ENCODE measurements at places on chromosomes 2 and 18. TPM values are rescaled to one million over a fixed set of nuclear protein-coding genes. Genes with fewer than 3 reads are reported as not detected.

GRCh38 chr2:81068144-81068543 lies 763.6 kb upstream of the LRRTM1 start:
- no peak for DNase-seq

- DNase-seq: no peak
Observed at GRCh38 chr2:126272401-126272800, 383.6 kb upstream of the GYPC start.

- DNase-seq: peak; percentile 76
Observed at GRCh38 chr18:59885579-59886163, 14.1 kb upstream of the PMAIP1 start.

Gene ICOS
- not detected for total RNA-seq

DNA sequence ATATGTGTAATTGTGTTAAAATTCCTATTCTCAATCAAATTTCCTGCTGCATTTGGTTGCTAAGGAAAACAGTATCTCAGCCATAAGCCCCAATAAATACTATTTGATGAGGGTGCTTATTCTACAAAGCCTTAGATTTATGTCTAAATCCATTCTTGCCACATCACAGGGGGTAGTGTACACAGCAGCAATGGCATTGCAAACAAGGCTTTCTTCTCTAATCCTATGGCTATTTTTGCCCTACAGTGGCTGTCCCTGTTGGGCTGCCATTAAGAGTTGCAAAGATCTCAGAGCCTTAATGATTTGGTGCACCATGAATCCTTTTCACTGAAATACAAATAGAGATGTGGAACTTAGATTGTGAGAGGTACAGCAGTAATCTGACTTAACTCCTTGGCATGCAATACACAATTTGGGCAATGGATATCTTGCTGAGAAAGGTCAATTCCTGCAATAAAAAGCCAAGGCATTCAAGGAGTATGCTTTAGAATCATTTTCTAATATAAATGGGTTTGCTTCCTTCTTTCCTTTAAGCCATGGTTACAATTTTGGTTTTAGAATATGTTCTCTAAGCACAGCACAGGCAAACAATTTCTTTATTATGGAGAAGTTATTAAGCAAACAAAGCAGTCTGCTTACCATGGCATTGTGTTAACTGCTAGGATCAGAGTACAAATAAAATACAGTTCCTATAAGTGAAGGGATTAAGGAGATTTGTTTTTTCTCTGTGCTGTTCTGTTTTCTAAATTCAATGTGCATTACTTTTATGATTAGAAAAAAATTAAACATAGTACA lies 69.8 kb upstream of the CD302 start:
- DNase-seq: no peak

DNA sequence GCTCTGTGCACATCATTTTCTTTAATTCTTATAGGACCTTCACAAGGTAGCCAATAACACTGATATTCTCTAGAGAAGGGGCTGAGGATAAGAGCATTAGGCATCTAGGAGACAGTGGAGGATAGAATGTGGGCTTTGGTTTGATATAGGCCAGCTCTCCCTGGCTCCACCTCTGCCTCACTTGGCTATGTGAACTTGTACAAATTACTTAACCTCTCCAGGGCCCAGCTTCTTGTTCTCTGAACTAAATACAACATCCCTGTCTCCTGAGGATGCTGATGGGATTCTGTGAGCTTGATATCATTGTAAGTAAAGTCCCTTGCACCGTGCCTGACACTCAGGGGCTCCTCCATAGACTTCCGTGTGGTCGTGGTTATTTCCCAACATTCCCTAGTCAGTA lies 87.3 kb downstream of the ACOXL start:
- DNase-seq: no peak

Gene HOXD13
- 3.1 TPM for total RNA-seq

Gene ESPNL
- total RNA-seq: not detected

Gene SRD5A2
- not detected for total RNA-seq

DNA sequence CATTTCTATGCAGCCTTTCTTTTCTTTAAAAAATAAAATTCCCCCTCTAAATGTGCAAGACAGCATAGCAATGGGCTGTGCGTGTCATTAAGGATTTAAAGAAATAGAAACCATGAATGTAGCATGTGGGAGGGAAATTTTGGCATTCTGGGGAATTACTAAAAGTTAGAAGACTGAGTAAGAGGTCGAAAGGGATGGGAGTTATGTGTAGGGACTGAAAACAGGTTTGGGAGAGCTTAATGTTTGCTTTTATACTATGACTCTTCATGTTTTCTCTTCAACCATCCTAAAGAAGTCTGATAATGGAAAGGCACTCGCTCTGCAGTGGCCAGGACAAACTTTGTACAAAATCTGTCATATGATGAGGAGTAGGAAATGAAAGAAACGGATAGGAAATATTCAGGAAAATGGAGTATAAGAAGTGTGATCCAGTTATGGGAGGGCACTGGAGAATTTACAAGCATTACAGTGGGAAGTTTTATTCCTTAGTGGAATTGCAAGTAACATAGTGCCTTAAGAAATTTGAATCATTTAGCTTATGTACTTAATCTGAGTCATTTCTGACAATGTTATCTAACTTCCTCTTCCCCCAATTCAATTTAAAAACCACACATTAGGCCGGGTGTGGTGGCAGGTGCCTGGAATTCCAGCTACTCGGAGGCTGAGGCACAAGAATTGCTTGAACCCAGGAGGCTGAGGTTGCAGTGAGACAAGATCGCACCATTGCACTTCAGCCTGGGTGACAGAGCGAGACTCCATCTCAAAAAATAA lies 20.6 kb downstream of the TMEM87B start:
- no peak for DNase-seq

Gene ZSWIM2
- not detected for total RNA-seq

DNA sequence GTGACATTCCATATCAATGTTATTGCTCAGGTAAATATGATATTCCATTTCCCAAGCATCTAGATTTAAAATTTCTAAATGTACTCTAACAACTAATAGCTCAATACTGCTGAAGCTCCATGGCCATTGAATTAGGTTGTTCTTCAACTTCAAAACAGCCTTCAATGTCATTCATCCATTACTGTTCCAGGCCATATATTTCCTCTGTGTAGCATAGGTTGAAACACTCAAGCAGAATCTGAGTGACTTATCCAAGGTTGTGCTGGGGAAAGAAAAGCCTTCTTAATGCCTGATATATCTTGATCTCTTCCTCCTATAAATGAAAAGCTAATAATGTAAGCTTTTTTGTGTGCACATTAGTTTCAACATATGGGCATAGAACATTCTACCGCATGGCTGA lies 142.1 kb upstream of the ARL4C start:
- no peak for DNase-seq

DNA sequence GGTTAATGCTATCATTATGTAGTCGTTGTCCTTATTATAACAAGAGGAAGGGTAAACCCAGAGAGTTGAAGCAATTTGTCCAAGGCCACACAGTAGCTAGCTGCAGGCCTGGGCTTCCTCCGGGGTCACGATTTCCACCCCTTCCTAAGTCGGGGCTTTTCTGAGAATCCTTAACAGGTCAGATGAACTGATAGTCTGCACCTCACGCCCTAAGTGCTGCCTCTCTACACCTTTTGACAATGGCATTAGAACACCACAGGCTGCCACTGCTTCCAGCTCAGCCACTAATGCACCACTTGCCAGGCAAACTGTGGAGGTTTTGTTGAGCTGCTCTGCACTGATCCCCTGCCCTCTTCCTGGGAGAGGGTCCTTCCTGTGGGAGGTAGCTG lies 37.7 kb downstream of the FOSL2 start:
- DNase-seq: no peak

DNA sequence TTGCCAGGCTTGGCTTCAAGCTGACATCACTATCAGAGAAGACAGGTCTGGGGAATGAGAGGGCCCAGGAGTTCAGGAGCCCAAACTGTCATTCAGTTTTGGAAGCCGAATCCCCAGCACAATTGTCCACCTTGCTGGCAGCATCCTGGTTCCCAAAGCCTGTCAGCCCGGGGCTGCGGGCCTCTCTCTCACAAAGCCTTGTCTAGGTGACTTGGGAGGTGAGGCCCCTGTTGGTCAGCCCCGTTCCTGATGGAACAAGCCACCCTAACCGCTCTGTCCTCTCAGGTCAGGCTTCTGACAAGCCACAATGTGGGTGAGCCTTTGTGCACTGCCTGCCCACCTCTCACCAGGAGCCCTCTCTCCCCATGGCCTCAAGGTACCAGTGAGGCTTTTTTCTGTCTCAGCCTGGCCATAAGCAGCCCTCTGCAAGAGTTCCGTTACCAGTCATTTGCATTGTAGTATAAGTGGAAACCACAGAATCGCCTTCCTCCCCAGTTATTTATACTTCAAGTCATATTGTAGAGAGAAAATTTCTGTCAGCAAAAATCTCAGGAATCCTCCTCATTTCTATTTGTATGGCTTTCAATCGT lies 100.6 kb downstream of the MSH2 start:
- no peak for DNase-seq

GRCh38 chr2:173656086-173656485 lies 301.4 kb downstream of the CDCA7 start:
- no peak for DNase-seq

DNA sequence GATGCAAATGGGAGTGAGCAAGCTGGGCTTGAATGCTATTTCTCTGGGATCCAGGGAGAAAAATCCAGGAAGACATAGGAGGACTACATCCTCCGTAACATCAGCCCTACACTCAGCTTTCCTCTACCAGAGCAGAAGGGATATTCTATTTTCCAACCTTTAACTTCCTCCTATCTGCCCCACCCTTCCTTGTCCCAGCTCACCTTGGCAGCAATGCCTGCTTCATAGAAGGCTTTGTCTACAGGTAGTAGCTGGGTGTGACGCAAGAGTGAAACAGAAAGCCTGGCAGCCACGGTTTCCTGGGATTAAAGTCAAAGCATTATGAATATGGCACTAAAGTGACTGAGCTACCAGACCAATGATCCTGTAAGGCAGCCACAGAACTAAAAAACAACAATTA lies 3.9 kb downstream of the KRTCAP3 start:
- DNase-seq: no peak

GRCh38 chr2:240226672-240227537 lies 86.4 kb upstream of the OTOS start:
- DNase-seq: no peak

DNA sequence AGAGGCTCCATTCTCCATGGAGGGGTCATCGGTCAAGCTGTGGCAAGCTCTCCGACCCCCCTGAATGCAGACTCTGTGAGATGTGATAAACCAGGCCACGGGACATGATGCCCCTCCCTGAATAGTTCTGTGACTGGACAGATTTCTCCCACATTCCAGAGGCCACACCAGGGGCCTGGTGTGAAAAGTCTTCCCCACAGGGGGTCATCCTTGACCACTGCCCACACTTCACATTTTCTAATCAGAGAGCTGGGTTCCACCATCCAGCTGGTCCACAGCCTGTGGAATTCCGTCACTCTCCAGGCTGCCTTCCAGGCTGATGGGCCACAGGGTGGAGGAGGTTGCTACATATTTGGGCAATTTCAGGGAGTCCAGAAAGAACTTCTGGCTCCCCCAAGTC lies 51.3 kb upstream of the CYRIA start:
- no peak for DNase-seq

DNA sequence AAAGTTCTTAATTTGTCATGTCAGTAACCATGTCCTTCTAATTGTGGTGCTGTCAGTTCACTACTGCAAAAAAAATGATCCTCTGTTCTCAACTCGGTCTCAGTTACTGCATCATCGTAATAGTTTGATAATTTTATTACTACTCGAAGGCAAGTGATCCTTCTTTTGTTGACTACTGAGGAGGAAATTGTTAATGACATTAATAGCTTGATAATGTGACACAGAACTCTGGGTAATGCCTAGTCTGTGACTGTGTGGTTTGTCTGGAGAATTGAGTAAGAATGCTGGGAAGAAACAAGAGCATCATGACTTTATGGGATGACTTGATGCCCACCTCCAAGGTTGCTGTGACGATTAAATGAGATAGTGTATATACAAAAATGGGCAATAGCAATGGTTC lies 267.2 kb downstream of the LRRTM1 start:
- no peak for DNase-seq

DNA sequence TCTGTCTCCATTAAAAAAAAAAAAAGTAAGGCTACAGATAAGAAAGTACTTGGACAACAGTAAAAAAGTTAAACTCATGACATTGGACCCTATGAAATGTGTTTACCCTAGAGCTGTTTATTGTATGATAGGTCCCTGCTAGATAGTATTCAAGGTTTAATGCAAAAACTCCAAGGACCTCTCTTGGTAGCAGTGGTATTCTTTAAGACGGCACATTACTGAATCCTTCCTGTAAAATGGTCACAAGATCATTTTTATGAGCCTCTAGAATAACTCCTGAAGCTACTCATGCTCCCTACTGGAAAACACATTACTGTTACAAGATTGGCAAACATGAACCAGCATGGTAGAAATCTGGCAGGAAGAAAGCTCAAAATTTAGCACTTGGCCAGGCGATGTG lies 38.8 kb downstream of the GALM start:
- DNase-seq: no peak

- no peak for DNase-seq
Observed at GRCh38 chr2:159441182-159441581, 154.7 kb upstream of the WDSUB1 start.

Gene CYTIP
- total RNA-seq: 0.06 TPM

DNA sequence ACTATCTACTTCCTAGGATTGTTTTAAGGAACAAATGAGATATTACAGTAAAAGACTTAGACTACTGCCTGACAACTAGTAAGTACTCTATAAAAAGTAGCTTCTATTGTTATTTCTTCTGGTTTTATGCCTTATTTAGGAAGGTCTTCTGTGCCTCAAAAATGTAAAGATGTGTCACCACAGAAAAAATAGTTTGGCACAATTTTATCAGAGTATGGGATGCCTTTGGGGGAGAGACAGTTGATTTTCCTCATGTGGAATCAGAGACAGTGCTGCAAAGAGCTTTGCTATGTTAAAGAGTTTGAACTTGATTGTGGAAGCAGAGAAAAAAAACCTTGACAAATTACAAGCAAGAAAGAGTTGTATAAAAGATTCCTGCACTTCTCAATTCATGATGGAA lies 98.4 kb downstream of the EHBP1 start:
- DNase-seq: no peak

DNA sequence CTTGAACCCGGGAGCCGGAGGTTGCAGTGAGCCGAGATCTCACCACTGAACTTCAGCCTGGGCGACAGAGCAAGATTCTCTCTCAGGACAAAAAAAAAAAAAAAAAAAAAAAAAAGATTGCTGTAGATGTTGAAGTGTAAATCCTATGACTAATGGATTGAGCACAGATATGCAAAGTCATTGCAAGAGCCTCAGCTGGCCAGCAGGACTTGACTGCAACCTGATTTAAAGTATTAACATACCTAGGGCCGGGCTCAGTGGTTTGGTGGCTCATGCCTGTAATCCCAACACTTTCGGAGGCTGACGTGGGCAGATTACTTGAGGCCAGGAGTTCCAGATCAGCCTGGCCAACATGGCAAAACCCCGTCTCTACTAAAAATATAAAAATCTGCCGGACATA lies 103.4 kb upstream of the MSH2 start:
- peak; percentile 92 for DNase-seq

DNA sequence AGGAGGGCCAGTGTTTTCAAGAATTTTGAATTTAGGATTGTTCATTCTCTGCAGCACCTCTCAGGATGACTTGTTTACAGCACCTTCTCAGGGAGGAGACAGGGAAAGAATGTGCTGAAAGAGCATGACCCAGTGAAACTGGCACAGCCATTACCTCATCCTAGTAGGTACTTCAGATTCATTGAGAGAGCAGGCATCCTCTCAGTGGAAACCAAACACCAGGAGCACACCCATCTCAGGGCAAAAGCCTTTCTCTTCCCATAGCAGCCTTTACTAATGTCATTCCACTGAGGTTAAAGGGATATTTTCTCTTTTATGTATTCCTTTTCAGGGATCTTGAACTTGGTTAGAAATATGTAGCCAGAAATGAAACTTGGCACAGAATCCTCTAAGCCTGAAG lies 2.6 kb downstream of the MAP2 start:
- peak; percentile 77 for DNase-seq

Data from H4 (cell line).